ENCODE measurements at places on chromosomes 13 and 19.

DNA sequence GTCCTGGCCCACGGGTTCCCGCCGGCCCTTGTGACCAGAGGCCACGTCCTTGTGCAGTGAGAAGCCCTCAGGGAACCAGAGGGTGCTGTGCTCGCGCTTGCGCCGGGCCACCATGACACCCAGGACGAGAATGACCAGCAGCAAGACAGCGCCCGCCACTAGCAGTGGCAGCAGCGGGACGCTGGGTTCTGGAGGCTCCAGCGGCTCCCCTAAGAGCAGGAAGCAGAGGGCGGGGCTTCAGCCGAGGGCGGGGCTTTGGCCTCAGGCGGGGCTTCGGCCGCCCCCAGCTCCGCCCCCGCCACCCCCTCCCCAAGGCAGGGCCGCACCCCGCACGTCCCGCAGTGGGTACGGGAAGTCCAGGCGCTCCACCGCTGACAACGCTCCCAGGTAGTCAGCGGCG is 30.4 kb downstream of the NOTCH3 start:
- no peak for DNase-seq

DNA sequence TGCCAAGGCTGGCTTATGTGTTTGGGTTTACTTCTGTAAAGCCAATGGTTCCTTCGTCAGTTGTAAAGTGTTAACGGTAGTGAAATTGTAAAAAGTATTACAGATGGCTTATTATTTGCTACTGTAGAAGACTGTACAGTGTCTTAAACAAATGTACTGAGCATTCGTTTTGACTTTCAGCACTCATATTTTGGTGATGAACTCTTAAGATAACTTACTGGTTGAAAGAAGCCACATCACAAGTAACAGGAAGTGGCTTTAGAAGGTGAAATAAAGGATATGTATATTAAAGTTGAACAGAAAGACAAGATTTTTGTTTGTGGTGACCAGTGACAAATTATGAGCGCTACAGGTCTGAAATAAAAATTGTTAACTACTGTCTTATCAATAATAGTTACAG is 64.2 kb downstream of the URI1 start:
- no peak for DNase-seq

DNA sequence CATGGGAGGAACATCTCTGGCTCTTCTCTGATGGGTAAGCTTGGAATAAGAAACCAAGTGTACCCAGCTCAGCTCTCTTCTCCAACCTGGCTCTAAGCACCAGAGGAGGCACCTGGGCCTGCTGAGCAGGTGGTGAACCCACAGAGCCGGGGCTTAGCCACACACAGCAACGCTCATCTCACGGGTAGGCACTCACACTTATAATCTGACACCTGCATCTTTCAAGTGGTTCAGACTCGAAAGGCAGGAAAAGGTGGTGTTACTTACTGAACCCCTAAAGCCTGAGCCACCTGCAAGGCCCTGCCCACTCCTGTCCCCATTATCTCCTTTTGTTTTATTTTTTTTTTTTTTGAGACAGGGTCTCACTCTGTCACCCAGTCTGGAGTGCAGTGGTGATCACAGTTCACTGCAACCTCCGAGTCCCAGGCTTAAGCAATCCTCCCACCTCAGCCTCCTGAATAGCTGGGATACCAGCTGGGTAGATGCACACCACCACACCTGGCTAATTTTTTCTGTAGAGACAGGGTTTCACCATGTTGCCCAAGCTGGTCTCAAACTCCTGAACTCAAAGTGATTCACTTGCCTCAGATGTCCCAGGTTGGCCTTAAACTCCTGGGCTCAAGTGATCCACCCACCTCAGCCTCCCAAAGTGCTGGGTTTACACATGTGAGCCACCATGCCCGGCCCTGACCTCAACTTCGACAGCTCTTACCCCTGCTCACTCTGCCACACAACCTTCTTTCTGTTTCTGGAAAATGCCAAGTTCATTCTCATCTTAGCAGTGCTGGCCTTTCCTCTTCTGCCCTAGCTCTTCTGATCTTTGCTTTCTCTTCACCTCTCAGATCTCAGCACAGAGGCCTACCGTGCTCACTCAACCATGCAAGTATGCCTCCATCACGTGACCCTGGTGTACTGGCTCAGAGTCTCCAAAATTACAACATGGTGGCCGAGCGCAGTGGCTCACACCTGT is 9.7 kb downstream of the FBXL12 start:
- DNase-seq: no peak

- no peak for DNase-seq
Measured at GRCh38 chr19:35901854-35902661, at the start of gene HCST. Gene HCST, plus strand, starts transcription at chr19:35902529. Its CDS starts 65 bp downstream, at chr19:35902594.

GRCh38 chr19:29487432-29487831 is 38.4 kb upstream of the VSTM2B start:
- DNase-seq: no peak

- DNase-seq: no peak
Measured at GRCh38 chr13:71797517-71797916, 69.5 kb downstream of the DACH1 start.

GRCh38 chr13:28128926-28129325 is 9.4 kb upstream of the PAN3 start:
- DNase-seq: no peak

GRCh38 chr13:28490061-28490460 is 4.9 kb downstream of the FLT1 start:
- no peak for DNase-seq

- DNase-seq: no peak
Measured at GRCh38 chr19:39941615-39942365, 7.4 kb upstream of the FCGBP start.

DNA sequence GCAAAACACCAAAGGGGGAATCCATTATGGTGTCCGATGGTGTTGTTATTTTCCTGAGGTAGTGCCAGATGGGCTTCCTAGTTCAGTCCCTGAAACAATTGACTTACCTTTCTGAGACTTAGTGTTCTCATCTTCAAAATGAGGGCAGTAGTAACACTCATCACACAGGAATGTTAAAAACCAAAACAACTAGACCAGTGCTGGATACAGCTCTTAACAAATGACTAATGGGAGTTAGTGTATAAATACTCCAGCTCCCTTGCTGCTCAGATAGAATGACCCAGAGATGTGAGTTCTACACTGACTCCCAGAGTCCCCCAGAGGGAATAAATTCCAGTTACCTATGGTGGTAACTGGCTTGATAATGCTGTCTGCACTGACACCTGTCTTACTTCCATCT is 49.9 kb downstream of the MBD3L2B start:
- no peak for DNase-seq

GRCh38 chr19:48123907-48124651 is 13.5 kb upstream of the PLA2G4C start:
- no peak for DNase-seq

DNA sequence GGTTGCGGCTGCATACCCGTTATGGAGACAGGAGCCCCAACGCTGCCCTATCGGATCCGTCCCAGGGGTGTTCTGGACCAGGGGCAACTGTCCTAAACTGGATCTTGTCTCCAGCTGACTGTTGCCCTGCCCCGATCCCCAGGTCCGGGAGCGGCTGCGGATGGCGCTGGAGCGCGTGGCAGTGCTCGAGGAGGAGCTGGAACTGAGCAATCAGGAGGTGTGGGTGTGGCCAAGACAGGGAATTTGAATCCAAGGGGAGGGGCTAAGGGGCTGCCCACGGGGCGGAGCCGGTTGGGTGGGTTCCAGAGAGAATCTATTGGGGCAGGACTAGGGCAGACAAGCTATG is 9.9 kb downstream of the PPFIA3 start:
- DNase-seq: no peak

GRCh38 chr19:2617393-2618165 is 84.9 kb downstream of the GNG7 start:
- DNase-seq: no peak

GRCh38 chr19:10173527-10173926 is 21.2 kb downstream of the DNMT1 start:
- no peak for DNase-seq

DNA sequence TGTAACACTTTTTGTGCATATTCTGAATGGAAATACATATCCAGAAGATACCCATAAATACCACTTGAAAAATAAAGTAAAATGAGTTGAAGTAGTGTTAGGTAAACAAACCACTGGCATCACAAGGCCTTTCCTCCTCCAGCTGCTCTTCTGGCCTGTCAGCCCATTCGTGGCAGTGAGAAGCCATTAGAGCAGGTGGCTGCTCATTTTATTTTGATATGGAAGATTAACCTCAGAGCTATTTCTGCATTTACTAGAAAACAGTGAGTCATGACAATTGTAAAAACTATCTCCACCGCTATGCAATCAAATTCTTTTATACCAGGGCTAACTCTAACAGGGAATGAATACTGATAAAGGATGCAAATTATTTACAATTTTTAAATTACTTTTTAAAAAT is 2898.1 kb downstream of the PCDH9 start:
- DNase-seq: no peak

DNA sequence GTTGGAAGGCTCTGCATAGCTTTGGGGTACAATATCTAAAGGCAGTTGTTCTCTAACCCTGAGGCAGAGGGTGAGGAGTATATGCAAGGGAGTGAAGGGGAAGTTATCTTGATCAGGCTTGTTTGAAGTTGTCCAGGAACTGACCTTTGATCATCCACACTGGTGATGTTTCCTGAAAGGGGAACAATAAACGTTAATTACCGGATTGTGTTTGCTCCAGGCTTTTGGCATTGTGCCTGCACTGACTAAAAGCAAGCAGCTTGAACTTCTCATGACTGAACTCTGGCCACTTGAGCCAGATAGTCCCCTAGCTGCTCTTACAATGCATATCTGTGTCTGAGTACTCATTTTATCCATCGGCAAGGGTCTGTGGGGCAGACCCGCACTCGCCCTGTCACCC is 27.0 kb upstream of the ZNF726 start:
- DNase-seq: no peak

DNA sequence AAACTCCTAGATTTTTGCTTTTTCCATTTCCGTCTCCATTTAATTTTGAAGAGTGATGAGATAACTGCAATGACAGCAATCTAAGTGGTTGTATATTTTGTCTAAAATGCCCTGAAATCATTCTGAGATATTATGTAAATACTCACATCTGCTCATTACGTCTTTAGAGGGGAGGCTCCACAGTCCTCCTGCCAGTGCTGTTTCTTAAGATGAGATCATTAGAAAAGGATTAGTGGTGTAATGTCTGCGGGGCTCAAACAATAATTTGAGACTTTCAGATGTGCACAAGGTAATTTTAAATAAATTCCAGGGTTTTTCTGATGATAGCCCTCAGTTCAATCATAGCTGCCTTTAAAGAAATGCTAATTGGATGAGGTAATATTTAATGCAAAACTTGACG is 437.9 kb downstream of the FOXO1 start:
- no peak for DNase-seq

DNA sequence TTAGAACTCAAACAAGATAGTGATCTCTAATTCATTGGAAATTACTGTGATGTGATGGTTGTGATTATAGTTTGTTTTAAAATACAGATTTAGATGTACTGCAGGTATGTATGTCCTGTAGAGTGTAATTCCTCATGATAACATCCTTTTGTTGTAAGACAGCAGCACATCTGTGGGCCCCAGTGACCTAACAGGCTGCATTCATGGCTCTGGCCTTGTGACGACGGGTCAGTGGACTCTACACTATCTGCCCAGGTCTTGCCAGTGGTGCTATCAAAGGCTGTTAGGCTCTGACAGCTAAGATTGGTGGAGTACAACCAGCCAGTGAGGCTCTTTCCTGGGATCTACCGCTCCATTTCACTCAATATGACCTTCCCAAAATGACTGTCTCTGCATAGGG is 158.4 kb downstream of the MTUS2 start:
- no peak for DNase-seq

- DNase-seq: no peak
Measured at GRCh38 chr19:49340069-49340864, 5.1 kb downstream of the CD37 start.

DNA sequence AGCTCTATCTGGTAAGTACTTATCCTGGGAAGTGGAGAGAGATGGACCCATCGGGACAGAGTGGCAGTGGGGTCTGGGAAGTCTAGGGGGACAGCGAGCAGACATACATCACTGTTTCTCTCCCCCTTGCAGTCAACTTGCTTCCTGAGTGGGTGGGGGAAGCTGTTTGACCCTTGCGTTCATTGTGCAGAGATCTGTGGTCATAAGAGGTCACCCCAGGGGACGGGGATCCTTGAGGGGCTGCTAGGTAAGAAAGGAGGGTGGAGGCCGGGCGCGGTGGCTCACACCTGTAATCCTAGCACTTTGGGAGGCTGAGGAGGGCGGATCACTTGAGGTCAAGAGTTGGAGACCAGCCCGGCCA is 474 bp downstream of the ARHGEF18 start:
- no peak for DNase-seq

- no peak for DNase-seq
Measured at GRCh38 chr13:64206430-64207225, 2791.0 kb upstream of the PCDH20 start.

DNA sequence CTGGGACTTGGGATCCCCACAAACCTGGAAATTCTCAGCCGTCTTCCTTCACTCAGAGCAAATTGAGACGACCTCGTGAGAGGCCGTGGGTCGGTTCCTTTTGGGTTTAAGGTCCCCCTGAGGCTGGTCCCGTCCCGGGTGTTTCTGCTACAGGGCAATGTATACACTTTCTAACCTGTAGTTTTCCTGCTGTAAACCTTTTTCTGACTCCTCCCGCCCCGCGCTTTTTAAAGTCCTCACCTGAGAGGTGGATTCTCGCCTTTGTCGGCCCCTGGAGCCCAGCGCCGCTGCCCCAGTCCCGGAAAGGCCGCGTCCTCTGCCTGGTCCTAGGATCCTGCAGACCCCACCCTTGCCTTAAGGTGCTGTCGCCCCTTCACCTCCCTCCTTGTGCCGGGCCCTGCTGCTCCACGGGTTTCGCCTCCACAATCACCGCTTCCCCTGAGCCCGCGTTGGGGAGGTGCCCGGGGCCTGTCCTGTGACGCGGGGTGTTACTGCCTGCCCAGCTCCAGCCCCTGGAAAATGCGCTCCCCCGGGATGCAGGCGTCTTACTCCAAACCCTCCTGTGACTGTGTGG is 391 bp downstream of the ZNF761 start:
- no peak for DNase-seq

- no peak for DNase-seq
Measured at GRCh38 chr19:51421229-51422052, 4.0 kb upstream of the SIGLEC10 start.

GRCh38 chr13:25587326-25587980 is 215.7 kb downstream of the ATP8A2 start:
- no peak for DNase-seq

GRCh38 chr19:48961051-48961649 is 4.0 kb upstream of the FTL start:
- DNase-seq: no peak

- DNase-seq: no peak
Measured at GRCh38 chr13:73451221-73452029, 392.6 kb downstream of the KLF5 start.

All from activated naive CD8-positive, alpha-beta T cell treated with anti-CD3 and anti-CD28 coated beads, Interleukin-2, amount 50 U/mL, for 16 hours (primary cell).